ENCODE measurements at places on chromosomes 13 and 19. TPM values are rescaled to one million over a fixed set of nuclear protein-coding genes. Genes with fewer than 3 reads are reported as not detected.

- no peaks in the 10 kb centered on the region for H3K36me3 ChIP-seq
- no peaks in the 10 kb centered on the region for H3K4me1 ChIP-seq
- no peak overlapping the region for H3K4me3 ChIP-seq
- H3K27ac ChIP-seq, result no peak overlapping the region
- no peak for DNase-seq
Measured at GRCh38 chr13:75910591-75910990, 274.5 kb downstream of the LMO7 start.

- peaks cover 44% of the 10 kb centered on the region for H3K36me3 ChIP-seq
- H3K27ac ChIP-seq, result peak overlapping the region; percentile 79
- no peak for DNase-seq
- H3K4me1 ChIP-seq, result peaks cover 46% of the 10 kb centered on the region
- H3K27me3 ChIP-seq, result no peaks in the 10 kb centered on the region
Measured at GRCh38 chr19:42113641-42114348, 18.5 kb downstream of the POU2F2 start.

- H3K27me3 ChIP-seq, result no peaks in the 10 kb centered on the region
- H3K27ac ChIP-seq, result no peak overlapping the region
- peak; percentile 25 for DNase-seq
- H3K36me3 ChIP-seq, result peaks cover 5% of the 10 kb centered on the region
- peak overlapping the region; percentile 28 for H3K4me3 ChIP-seq
Measured at GRCh38 chr19:49637821-49638738, 1.9 kb downstream of the RRAS start.

Gene APLP1
- total RNA-seq, result 1.2 TPM

All from activated CD4-positive, alpha-beta memory T cell treated with anti-CD3 and anti-CD28 coated beads for 36 hours (primary cell).